H1 (cell line): ENCODE measurements at places on chromosomes 4 and X.

GRCh38 chr4:153153339-153153871 lies 50.8 kb upstream of the TRIM2 start:
- no peak overlapping the region for H3K27ac ChIP-seq
- H3K36me3 ChIP-seq: no peaks in the 10 kb centered on the region
- H3K27me3 ChIP-seq: peaks cover 41% of the 10 kb centered on the region
- H3K4me1 ChIP-seq: peaks cover 18% of the 10 kb centered on the region

- peaks cover 45% of the 10 kb centered on the region for H3K27me3 ChIP-seq
- no peak overlapping the region for H3K4me3 ChIP-seq
- DNase-seq: no peak
- no peaks in the 10 kb centered on the region for H3K4me1 ChIP-seq
- H3K36me3 ChIP-seq: no peaks in the 10 kb centered on the region
- no peak overlapping the region for H3K27ac ChIP-seq
Observed at GRCh38 chr4:970046-970745, 3.2 kb downstream of the DGKQ start.

DNA sequence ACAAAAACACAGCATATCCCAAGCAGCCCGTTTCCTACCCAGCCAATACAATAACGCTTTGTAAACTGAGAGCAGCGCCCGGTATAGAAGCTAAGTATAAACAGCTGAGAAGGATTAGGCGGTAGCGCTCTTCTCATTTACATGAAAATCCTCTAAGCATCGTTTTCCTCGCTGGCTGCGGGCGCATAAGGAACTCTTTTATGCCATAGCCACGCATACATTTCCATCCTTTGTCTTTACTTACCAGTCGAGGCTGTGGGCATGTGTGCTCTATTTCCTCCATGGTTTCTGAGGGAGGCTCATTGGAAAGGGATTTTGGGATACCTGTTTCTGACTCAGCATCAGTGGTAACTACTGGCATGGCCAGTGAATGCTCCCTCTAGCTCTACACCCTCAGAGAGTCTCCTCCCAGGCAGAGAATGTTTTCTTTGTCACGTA lies 383 bp downstream of the PCYT1B start:
- peaks cover 16% of the 10 kb centered on the region; the same call in 1 of the 2 replicates for H3K4me1 ChIP-seq
- H3K4me3 ChIP-seq: peak overlapping the region; percentile 81
- DNase-seq: no peak
- peak overlapping the region; percentile 95 for H3K27ac ChIP-seq

- no peaks in the 10 kb centered on the region for H3K36me3 ChIP-seq
- no peak for DNase-seq
- H3K27ac ChIP-seq: no peak overlapping the region
- no peak overlapping the region for H3K4me3 ChIP-seq
Observed at GRCh38 chr4:147779451-147779850, 47.6 kb downstream of the ARHGAP10 start.

- H3K4me1 ChIP-seq: no peaks in the 10 kb centered on the region
- no peak overlapping the region for H3K27ac ChIP-seq
- H3K27me3 ChIP-seq: peaks cover 24% of the 10 kb centered on the region
- no peak for DNase-seq
- H3K36me3 ChIP-seq: no peaks in the 10 kb centered on the region
Observed at GRCh38 chr4:105147553-105148161, 981 bp downstream of the TET2 start.

DNA sequence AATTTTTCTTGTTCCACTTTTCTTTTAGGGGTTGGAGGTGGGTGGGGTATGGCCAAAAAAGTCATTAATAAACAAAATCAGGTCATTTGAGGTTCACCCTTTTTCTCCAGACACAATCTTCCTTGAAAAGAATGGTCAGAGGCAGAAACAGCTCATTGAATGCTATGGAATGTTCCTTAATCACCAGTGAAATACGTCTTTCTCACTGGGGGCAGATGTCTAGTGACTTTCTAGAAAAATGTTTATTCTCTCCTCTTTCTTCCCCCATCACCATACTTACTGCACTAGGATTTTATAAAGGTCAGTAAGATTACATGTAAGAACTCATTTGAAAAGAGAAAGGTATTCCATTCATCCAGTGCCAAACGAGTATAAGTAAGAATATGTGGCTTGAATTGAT lies 44.5 kb downstream of the MGST2 start:
- no peak overlapping the region for H3K4me3 ChIP-seq
- H3K27ac ChIP-seq: no peak overlapping the region
- H3K4me1 ChIP-seq: no peaks in the 10 kb centered on the region
- no peak for DNase-seq
- H3K36me3 ChIP-seq: no peaks in the 10 kb centered on the region

DNA sequence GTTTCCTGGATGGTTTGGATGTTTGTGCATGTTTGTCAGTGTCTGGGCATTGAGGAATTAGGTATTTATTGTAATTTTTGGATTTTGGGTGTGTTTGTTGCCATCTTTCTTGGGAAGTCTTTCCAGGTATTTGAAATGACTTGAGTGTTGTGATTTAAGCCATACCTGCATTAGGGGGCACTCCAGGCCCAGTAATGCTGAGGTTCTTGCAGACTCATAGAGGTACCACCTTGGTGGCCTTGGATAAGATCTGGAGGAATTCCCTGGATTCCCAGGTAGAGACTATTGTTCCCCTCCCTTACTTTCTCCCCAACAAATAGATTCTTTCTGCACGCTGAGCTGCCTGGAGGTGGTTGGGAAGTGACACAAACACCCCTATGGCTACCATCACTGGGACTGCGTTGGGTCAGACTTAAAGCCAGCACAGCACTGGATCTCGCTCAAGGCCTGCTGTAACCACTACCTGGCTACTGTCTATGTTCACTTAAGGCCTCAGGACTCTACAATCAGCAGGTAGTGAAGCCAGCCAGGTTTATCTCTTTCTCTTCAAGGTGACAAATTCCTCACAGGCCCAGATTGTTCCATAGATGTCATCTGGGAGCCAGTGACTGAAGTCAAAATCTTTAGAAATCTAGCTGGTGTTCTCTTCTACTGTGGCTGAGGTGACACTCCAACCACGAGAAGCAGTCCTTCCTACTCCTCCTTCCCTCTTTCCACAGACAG lies 643.6 kb downstream of the PDHA2 start:
- no peak for DNase-seq
- peaks cover 2% of the 10 kb centered on the region for H3K4me1 ChIP-seq
- H3K27ac ChIP-seq: no peak overlapping the region
- H3K27me3 ChIP-seq: no peaks in the 10 kb centered on the region
- H3K36me3 ChIP-seq: peaks cover 5% of the 10 kb centered on the region; the same call in 1 of the 2 replicates

DNA sequence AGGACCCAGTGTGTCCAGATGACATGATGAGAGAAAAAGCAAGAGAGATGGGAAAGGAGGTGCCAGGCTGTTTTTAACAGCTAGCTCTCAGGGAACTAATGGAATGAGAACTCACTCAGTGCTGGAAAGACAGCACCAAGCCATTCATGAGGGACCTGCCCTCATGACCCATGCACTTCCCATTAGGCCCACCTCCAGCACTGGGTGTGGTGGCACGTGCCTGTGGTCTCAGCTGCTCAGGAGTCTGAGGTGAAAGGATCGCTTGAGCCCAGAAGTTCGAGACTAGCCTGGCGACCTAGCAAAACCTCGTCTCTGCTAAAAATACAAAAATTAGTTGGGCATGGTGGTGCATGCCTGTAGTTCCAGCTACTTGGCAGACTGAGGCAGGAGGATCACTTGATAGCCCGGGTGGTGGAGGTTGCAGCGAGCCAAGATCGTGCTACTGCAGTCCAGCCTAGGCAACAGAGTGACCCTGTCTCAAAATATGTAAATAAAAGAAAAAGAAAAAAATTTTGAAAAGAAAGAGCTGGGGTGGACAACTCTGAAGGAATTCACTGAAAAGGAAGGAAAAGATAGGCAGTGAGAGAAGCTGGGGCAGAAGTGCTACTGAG lies 50.9 kb downstream of the FAM193A start:
- no peak overlapping the region for H3K4me3 ChIP-seq
- H3K4me1 ChIP-seq: peaks cover 9% of the 10 kb centered on the region
- H3K36me3 ChIP-seq: no peaks in the 10 kb centered on the region
- DNase-seq: no peak
- H3K27me3 ChIP-seq: no peaks in the 10 kb centered on the region
